ENCODE measurements at places on chromosomes 1 and 21.

GRCh38 chr1:1014799-1015681, 1.7 kb downstream of the ISG15 start:
- no peak for DNase-seq

DNA sequence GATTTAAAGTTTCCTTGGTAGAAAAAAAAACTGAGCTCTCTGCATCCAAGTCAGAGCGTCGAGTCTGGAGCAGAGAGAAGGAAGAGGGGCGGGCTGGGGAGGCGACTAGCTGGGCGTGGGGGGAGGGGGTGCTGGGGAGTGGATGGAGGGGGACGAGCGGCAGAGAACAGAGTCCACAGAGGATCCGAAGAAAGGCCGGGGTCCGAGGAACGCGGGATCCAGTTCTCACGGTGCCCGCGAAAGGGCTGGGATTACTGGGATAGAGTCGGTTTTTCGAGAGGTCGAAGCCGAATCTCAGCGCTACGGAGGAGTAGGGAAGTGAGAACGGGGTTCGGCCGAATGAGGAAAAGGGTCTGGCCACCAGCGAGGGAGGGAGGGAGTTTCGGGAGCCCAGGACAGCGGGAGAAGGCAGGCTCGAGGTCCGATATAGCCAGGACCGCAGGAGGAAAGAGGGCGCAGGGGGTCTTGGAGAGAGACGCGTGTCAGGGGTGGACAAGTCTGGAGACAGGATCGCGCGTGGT, 665 bp downstream of the DAB1 start:
- DNase-seq = no peak

GRCh38 chr1:224540535-224540934, 75.6 kb upstream of the CNIH3 start:
- DNase-seq = no peak

DNA sequence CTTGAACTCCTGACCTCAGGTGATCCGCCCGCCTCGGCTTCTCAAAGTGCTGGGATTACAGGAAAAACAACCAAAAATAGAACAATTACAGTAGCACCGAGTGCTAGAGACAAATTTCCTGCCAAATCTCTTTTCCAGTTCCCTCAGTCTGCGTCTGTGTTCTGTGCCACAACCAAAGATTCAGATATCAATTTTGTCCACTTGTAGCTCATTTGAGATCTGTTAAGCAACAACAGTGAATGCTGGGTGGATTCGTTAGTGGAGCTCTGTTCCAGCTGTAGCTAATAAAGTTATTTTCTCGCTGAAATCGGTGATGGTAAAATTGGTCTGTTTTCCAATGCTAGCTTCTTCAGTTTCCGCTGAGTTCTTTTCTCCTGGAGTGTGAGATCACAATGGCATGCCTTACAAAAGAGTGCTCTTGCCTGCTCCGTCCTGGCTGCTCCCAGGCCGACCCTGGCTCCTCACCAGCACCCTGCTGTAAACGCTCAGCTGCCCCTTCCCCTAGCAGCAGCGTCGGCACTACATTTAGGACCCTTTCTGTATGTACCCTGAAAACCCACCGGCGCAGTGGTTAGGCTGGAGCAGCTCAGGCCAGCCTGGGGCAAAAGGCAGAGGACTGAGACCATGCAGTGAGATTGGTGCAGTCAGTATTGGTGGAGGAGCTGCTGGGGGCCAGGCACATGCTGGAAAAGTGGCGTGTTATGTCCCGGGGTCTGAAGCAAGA, 395.4 kb downstream of the KIF26B start:
- DNase-seq = no peak

- no peak for DNase-seq
These were observed 45.5 kb downstream of the CACHD1 start for GRCh38 chr1:64515427-64515826.

DNA sequence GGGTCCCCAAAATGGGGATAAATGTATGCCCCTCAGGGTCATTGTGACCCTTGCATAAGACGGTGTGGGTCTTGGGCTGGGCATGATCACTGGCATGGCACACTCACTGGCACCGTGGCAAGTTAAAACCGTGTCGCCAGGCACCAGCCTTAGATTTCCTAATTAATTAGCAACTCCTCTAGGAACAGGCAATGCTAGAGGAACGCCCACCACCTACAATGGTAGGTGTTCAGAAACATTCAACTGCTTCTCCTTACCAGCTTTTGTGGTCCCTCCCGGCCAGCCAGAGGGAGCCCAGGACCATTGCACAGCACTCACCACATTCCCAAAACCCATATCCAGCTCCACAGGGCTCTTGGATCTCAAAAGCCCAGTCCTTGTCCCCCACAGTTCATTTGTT, 36.4 kb downstream of the EPHA2 start:
- no peak for DNase-seq

GRCh38 chr21:36437745-36438128, 42.2 kb downstream of the CLDN14 start:
- no peak for DNase-seq

GRCh38 chr1:32893198-32894018, 7.1 kb downstream of the HPCA start:
- no peak for DNase-seq

DNA sequence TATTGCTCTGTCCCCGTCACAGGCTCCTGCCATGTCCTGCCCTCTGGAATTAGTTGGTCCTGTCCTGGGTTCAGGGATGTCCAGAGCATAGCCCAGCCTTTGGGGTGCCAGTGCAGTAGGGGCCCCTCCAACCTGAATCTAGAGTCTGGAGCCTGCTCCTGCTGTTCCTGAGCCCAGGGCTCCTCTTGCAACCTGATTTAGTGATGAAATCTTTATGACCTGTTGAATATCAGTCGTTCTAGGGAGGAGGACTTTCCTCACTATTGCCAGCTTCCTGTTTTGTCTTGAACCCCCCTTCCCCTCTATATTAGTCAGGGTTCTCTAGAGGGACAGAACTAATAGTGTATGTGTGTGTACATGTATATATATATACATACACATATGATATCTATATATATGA, 42.5 kb upstream of the STUM start:
- DNase-seq = no peak

GRCh38 chr1:54791880-54792522, 9.1 kb downstream of the TTC22 start:
- DNase-seq = no peak

GRCh38 chr1:183636783-183637182, 1.2 kb upstream of the ARPC5 start:
- no peak for DNase-seq

GRCh38 chr1:193404236-193404635, 217.8 kb upstream of the B3GALT2 start:
- no peak for DNase-seq

GRCh38 chr1:157968946-157969345, 24.5 kb upstream of the KIRREL1 start:
- no peak for DNase-seq

- DNase-seq = no peak
These were observed 22.1 kb downstream of the RRP1 start for GRCh38 chr21:43811262-43812105.

- peak; percentile 16 for DNase-seq
These were observed 325.6 kb downstream of the TTLL7 start for GRCh38 chr1:83673312-83673711.

DNA sequence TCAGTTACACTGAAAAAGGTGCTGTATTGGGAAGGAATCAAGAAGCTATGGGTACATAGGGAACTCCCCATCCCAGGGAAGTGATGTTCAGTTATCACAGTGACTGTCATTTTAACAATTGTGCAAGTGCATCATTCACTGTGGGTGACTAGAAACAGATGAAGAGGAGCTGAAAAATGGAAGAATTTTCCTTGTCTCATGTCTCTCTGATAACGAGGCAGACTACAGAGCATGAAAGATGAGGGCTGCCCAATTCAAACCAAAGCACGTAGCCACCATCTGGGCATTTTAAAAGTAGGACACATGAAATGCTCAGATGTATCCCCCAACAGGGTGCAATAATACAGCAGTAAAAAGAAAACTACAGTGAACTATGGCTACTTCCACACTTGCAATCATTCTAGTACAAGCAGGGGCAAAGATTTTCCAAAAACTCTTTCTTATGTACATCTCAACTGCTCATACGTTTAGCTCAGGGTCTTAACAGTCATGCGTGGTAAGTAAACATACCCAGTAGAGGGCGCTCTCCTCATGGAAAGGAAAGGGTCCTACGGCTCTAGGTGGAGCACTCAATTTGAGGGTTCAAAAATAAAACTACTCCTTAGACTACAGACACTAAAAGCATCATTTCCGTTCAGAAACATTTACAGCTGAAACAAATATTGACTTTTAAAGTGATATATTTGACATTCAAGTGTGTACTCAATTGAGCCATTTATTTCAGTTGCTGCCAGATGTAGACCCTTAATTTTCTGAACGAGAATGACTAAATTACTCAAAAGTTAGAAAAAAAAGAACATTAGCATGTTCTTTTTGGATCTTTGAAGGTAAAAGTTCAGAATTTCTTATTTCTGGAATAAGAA, 143.2 kb downstream of the KCTD3 start:
- peak; percentile 39 for DNase-seq

DNA sequence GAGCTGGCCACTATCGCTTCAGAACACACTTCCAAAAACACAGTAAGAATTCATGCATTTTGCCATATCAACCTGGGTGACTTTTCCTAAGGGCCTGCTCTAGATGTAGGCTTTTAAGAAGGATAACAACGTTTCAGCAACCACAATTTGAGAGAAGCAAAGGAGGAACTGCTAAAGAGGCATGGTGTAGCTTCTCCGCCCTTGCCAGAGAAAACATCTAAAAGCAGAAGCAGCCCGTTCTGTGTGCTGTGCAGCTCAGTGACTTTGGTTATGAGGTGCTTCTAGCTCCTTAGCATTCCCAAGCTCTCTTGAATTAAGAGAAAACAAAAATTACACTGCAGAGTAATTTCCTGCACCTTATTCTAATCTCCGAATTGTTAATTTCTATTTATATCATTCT, 2.7 kb downstream of the PER3 start:
- DNase-seq = no peak

Measured in GM10248 (cell line).